ENCODE measurements at places on chromosomes 3 and 15. TPM values are rescaled to one million over a fixed set of nuclear protein-coding genes. Genes with fewer than 3 reads are reported as not detected.

The RPL39L gene
- 2.8 TPM for total RNA-seq

The RETNLB gene
- total RNA-seq = not detected

The SATB1 gene
- 6.7 TPM for total RNA-seq

The ZNF620 gene
- 0.37 TPM for total RNA-seq

The USP19 gene
- 66.1 TPM for total RNA-seq

The ANKUB1 gene
- total RNA-seq = not detected

The STRA6 gene
- not detected for total RNA-seq

The BOC gene
- total RNA-seq = 10.7 TPM

The SERPINI2 gene
- total RNA-seq = not detected

The PLCH1 gene
- 0.16 TPM for total RNA-seq

The DAZL gene
- not detected for total RNA-seq

The CORO2B gene
- total RNA-seq = 1.7 TPM

The PRSS50 gene
- total RNA-seq = 0.68 TPM

The PPARG gene
- total RNA-seq = 1.6 TPM

The IQCH gene
- total RNA-seq = 6.9 TPM

The GP9 gene
- total RNA-seq = not detected

The SNX33 gene
- total RNA-seq = 17.0 TPM

The GABRA5 gene
- total RNA-seq = not detected

The ARHGEF26 gene
- 0.62 TPM for total RNA-seq

The SCN5A gene
- total RNA-seq = 194 TPM

The SEMA3B gene
- total RNA-seq = 14.0 TPM

Data from myocyte (in vitro differentiated cells).